ENCODE measurements at places on chromosomes 7 and 10. TPM values are rescaled to one million over a fixed set of nuclear protein-coding genes. Genes with fewer than 3 reads are reported as not detected.

The HOXA2 gene
- total RNA-seq: 4.6 TPM

The CYP26C1 gene
- not detected for total RNA-seq

The PDZD7 gene
- 0.54 TPM for total RNA-seq

The NRG3 gene
- 0.54 TPM for total RNA-seq

The SHLD2 gene
- 27.6 TPM for total RNA-seq

The SPDYE2 gene
- total RNA-seq: not detected

The NEUROD6 gene
- not detected for total RNA-seq

The KCP gene
- total RNA-seq: not detected

The ICA1 gene
- total RNA-seq: 6.6 TPM

The GPR37 gene
- 12.0 TPM for total RNA-seq

DNA sequence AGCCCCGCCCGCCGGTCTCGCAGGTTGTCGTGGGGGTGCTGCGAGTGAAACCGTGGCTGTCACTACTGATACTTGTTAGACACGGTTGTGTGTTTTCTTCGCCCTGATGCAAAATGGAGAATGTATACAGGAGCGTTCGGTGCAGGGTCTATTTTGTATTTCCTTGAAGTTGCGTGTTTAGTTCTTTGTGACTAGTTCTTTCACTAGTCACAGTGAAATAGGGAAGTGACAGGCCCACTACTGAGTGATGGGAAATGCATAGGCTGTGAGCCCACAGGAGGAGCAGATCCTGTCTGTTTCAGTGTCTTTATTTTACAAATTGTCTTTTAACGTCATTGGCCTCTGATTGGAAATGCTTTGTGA lies 675 bp downstream of the ABRAXAS2 start:
- ATAC-seq: no peak

DNA sequence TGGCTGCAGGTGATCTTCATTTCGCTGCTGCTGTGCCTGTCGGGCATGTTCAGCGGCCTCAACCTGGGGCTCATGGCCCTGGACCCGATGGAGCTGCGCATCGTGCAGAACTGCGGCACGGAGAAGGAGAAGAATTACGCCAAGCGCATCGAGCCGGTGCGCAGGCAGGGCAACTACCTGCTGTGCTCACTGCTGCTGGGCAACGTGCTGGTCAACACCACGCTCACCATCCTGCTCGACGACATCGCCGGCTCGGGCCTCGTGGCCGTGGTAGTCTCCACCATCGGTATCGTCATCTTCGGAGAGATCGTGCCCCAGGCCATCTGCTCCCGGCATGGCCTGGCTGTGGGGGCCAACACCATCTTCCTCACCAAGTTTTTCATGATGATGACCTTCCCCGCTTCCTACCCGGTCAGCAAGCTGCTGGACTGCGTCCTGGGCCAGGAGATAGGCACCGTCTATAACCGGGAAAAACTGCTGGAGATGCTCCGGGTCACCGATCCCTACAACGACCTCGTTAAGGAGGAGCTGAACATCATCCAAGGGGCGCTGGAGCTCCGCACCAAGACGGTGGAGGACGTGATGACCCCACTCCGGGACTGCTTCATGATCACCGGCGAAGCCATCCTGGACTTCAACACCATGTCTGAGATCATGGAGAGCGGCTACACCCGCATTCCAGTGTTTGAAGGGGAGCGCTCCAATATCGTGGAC lies 1.3 kb downstream of the CNNM2 start:
- no peak for ATAC-seq

GRCh38 chr7:96675548-96675947 lies 34.1 kb downstream of the SEM1 start:
- no peak for ATAC-seq

GRCh38 chr7:155469311-155470185 lies 11.6 kb downstream of the EN2 start:
- ATAC-seq: no peak

GRCh38 chr7:94491410-94491809 lies 18.2 kb upstream of the CASD1 start:
- no peak for ATAC-seq

DNA sequence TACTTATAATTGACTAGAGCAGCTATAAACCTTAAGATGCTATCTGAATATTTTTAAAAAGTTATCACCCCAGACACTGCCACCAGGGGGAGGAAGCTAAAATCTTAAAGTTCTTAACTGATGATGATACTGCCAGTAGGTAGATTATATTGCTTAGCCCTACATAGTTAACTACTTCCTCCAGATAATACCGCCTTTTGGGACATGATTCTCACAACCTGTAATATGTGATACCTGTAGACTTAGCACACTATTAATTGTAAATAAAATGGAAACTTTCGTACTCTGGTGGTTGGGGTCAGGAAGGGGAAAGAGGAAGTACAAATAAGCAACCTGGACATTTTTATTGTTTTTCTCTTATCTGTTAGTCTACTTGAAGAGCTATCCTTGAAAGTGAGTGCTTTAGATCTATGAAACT lies 268.9 kb downstream of the ADK start:
- ATAC-seq: no peak

GRCh38 chr7:83849131-83849530 lies 200.2 kb upstream of the SEMA3E start:
- no peak for ATAC-seq

GRCh38 chr7:40826411-40827221 lies 691.8 kb downstream of the SUGCT start:
- peak; percentile 56 for ATAC-seq

- no peak for ATAC-seq
Measured at GRCh38 chr7:153188630-153189029, 429.1 kb downstream of the ACTR3B start.

DNA sequence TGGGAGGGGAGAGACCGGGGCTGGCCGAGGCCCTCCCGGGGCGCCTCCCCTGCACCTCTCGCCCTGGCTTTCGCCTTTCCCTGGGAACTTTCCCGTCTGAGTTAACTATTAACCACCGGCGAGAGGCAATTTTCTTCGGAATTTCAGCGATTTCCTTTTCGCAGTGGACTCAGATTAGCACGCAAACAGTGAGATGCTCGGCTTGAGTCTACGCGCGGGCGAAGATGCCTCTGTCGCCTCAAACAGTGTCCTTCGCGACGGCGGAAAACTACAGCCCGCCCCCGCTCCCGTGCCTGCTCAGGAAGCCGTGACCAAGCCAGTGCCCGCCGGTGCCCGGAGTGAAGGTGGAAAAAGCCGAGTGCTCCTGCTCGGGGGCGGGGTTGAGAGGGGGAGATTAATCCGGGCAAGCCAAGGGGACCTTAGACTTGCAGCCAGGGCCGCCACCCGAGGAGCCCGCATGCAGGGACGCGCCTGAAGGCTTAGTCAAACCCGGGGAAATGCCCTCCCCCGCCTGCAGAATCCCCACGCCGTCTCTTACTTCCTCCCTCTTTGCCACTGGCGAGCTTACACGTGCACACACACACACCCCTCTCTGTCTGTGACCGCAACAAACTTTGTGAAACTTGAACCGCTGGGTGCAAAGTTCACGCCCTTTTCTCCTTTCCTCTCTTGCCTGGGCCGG lies 14.5 kb upstream of the PAX2 start:
- ATAC-seq: no peak

DNA sequence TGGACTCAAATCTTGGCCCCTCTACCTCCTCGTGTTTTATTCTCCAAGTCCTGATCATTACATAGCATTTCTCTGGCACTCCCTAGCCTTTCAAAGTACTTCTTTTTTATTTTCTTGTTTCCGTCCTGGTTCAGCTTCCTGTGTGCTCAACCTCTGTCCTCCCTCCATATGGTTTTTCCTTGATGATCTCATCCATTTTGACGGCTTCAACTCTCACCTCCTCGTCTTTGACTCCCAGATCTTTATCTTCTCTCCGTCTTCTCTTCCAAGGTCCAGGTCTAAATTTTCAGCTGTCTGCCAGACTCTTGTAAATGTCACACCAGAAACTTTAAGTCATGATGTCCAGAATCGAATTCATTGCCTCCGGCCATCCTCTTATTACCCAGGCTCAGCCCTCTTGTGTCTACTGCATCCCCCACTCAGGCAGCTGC lies 23.3 kb upstream of the GFRA1 start:
- ATAC-seq: no peak

GRCh38 chr10:133196221-133196915 lies 33.6 kb upstream of the UTF1 start:
- no peak for ATAC-seq

DNA sequence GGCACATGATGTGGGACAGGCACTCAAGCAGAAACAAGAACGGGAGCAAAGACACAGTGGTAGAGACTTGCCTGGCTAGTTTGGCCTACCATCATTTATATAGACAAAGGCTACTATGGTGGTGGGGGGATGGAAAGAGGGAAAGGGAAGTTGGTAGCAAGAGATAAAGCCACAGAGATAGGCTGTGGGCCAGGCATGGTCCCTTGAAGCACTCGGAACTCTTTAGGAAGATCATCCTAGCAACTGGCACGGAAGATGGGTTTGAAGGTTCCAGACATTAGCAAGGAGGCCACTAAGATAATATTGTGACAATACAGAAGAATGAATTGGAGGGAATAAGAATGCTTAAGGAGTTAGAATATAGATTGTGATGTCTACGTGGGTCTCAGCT lies 319.6 kb downstream of the ELMO1 start:
- ATAC-seq: no peak

GRCh38 chr10:77770081-77770867 lies 132.7 kb upstream of the KCNMA1 start:
- ATAC-seq: no peak

- no peak for ATAC-seq
Measured at GRCh38 chr10:76982671-76983070, 654.9 kb downstream of the KCNMA1 start.

DNA sequence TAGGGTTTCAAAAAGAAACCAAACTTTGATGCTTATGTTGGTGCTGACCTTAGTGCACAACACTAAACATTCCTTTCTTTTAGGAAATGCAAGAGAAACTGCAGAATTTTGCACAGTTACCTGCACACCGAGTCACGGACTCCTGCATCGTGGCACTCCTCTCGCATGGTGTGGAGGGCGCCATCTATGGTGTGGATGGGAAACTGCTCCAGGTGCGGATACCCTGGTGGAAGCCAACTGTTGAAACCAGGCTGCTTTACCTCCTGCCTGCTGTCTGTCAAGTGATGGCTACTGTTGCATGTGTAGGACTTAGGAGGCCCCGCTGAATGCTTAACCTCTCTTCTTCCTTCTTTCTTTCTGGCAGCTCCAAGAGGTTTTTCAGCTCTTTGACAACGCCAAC lies 11.7 kb downstream of the CASP2 start:
- ATAC-seq: no peak

- peak; percentile 83 for ATAC-seq
Measured at GRCh38 chr7:6392712-6393666, 54.8 kb downstream of the DAGLB start.

- ATAC-seq: no peak
Measured at GRCh38 chr7:76247938-76248337, 46.2 kb downstream of the SRRM3 start.

- no peak for ATAC-seq
Measured at GRCh38 chr10:23818484-23818883, 379.6 kb downstream of the OTUD1 start.

DNA sequence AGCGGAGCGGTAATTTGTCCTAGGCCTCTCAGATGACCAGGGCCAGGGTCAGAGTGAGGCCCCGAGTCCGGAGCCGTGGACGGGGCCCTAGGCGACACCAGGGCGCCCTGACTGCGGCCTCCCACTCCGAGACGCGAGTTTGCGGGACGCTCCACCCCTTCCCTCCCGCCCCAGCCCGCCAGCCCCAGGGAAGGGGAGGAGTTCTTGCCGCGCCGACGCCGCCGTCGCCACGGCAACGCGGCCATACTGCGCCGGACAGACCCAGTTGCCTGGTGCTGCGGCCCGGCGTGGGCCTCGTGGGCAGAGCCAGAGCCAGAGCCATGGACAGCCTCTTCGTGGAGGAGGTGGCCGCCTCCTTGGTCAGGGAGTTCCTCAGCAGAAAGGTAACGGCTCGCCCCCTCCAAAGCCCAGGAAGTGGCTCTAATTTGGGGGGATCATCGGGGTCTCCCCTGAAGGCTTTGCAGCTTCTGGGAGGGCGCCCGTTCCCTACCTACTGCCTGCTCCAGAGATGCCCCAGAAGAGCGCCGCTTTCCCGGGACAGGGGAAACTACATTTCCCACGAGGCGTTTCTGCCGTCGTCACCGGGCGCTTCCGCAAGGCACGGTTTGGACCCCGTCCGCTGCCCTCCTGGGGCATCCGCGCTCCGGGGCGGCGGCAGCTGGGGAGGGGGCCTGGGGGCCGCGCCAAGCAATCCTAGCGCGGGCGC lies at the start of gene MINDY4:
MINDY4 (plus strand) TSS at position 244 of the 706 bp plus-strand sequence; CDS start at position 321, 77 bp downstream.
- ATAC-seq: peak; percentile 96

- ATAC-seq: no peak
Measured at GRCh38 chr10:32376771-32377170, 29.8 kb upstream of the EPC1 start.

DNA sequence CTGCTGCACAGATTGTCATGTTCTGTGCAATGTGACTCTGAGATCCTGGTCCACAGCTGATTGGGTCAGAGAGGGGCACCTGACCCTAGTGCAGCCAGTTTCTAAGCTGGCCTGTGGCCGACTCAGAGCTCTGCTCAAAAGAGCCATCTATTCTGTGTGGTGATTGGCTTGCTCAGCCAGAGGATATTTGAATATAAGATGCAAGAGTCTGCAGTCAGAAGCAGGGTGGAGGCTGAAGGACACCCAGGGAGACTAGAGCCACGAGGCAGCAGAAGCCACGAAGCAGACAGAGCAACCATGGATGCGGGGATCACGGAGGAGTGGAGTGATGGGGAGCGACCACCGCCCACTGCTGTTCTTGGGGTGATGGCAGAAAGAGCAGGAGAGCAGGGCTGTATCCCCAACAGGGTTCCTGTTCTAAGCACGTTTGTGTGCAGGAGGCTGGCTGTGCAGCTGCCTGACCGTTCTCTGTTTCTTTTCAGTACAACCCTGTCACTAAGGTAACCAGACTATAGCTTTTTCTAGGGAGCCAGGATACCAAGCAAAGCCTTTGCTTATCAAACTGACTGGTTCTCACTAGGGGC lies 19.5 kb upstream of the RHEB start:
- peak; percentile 47 for ATAC-seq

DNA sequence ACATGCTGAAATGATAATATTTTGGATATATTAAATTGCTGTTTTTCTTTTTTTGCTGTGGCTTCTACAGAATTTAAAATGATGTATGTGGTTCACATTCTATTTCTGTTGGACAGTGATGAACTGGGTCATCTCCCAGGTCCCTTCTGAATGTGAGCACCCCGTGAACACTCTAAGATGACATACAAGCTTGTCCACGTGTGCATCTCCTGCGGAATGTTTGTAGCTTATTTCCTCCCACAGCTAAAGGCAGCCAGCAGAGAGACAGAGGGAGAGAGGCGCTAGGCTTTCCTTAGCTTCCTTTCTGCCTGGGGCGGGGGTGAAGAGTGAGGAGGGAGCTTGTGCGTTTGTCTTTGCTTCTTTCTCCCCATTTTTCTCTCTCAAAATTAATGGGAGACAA lies 219.1 kb downstream of the EMX2 start:
- no peak for ATAC-seq

DNA sequence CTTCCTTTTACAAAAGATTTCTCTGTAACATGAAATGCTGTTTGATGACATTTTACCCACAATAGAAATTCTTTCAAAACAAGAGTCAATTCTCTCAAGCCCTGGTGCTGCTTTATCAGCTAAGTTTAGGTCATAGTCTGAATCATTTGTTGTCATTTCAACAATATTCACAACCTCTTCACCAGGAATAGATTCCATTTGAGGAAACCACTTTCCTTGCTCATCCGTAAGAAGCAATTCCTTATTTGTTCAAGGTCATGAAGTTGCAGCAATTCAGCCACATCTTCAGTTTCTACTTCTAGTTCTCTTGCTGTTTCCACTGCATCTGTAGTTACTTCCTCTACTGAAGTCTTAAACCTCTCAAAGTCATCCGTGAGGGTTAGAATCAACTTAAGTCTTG lies 315.3 kb downstream of the TYW1 start:
- ATAC-seq: no peak

Data from gastroesophageal sphincter (tissue), 4 donors.